ENCODE measurements at places on chromosomes 3 and 15.

DNA sequence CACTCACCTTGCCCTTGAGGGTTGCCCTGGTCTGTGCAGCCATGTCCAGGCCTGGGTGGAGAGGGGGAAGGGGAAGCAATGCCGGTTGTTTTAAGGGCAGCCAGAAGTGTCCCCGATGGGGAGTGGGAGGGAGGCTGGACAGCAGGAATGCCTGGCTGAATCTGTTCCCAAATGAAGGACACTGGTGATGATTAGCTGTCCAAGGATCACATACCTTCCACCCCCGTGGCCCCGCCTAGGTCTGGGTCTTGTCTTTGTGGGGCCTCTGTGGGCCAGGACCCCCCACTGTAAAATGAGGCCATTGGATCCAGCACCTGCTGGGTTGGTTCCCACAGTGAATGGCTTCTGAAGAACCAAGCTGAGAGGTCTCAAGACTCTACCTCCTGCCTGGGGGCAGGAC is 71.4 kb downstream of the FBLN2 start:
- DNase-seq: no peak

DNA sequence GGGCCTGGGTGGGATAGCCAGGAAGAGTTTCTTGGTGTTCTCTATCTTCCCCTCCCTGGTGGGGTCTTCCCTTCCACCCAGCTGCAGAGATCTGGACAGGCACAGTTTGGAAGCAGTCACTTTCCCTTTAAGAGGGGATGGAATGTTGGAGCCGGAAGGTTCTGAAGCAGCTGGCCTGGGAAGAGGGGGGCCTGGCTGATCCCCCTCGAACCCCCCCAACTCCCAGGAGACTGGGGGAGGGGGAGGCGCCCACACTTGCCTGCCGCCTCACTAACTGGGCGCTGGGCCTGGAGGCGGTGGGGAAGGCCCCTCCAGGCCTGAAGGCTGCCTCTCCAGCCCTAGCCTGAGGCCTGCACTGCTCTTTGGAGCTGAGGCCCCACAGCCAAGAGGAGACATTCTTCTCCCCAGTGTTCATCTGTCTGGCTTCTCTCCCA is 1.4 kb downstream of the DVL3 start:
- DNase-seq: peak; percentile 92

DNA sequence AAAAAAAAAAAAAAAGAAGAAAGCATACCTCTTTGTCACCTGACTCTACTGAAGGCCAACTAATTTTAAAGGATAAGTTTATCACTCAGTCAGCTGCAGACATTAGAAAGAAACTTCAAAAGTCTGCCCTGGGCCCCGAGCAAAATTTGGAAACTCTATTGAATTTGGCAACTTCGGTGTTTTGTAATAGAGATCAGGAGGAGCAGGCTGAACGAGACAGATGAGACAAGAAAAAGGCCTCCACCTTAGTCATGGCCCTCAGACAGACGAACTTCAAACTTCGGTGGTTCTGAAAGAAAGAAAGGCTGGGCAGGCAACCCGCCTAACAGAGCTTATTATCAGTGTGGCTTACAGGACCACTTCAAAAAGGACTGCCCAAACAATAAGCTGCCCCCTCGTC is 18.5 kb downstream of the GLDN start:
- DNase-seq: no peak

DNA sequence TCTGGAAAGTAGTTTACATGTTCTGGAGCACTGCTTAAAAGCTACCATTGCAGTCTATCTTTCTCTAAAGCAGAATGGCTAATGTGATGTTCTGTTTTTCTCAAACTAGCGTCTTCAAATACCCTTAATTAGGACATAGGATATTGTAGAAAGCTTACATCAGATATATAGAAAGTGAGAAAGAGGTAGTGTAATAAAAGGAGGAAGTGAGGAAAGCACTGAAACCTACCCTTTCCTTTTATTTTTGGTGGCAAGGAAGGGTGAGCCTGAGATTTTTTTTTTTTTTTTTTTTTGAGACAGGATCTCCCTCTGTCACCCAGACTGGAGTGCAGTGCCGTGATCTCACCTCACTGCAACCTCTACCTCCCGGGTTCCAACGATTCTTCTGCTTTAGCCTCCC is 9.4 kb downstream of the SENP2 start:
- no peak for DNase-seq
